Eye (tissue), 1 donor: ENCODE measurements at places on chromosomes 1 and 21.
A peak's percentile ranks its signal among the peaks of the same experiment; 100 is the strongest.

DNA sequence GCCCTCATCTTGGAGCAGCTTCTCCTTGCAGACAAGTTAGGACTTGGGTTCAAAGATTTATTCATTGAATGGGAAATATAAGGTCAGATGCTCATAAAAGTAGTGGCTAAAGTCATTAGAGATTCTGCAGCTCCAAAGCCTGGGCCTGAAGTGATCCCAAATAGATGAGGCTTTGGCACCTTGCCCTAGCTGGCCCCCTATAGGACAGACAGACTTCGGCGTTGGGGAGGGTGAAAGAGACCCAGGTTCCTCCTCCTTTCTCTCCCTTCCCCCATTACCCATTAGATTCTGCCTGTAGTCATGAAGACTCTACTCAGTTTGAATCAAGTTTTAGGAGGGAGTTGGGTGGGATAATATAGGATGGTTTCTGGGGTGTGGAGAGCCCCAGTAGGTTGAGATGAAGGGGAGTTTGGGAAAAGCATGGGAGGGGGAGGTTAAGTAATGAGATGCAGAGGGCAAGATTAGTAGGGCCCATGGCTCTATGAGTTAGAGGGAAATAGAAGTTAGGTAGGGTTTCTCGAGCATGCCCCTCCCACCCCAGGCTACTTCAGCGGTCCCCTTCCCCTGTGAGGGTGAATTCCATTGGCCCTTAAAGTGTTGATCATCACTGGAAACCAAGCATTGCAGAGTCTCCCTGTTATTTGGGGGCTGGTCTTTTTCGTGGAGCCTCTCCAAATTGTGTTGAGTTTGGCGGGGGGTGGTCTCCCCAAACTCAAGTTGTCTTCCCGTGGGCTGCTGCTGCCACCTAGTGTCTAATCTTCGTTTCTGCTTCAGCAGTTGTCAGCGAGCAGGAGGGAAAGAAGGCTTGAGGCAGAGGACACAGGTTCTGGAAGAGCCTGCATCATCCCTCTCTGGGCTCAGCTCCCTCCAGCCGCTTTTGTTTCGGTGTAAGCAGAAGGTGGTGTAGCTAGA, 2.1 kb upstream of the AHDC1 start:
- peak; percentile 93 for DNase-seq

- peak; percentile 30 for DNase-seq
Measured at GRCh38 chr1:76668046-76668445, 199.2 kb upstream of the ST6GALNAC5 start.

- peak; percentile 15 for DNase-seq
Measured at GRCh38 chr1:51627672-51628071, 10.8 kb downstream of the OSBPL9 start.

DNA sequence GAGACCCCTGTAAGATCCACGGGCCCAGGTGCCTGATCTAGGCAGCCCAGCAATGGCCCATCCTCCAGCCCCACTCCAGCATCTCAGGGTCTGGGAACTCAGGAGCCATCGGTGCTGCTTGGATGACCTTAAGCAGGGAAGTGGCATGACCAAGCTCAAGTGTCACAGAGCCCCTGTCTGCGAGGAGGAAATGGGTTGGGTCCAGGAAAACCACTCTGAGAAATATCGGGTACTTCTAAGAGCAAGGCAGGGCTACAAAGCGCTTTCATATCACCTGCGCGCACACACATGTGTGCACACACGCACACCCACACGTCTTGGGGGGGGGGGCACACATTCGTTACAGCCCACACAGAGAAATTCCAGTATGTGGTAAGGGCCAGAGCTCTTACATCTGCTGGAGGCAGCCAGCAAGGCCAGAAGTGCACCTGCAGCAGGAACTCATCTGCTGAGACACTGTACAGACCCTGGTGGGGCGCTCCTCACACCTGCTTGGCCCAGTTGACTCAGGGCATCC, 32.6 kb upstream of the SPOCD1 start:
- DNase-seq, result no peak

DNA sequence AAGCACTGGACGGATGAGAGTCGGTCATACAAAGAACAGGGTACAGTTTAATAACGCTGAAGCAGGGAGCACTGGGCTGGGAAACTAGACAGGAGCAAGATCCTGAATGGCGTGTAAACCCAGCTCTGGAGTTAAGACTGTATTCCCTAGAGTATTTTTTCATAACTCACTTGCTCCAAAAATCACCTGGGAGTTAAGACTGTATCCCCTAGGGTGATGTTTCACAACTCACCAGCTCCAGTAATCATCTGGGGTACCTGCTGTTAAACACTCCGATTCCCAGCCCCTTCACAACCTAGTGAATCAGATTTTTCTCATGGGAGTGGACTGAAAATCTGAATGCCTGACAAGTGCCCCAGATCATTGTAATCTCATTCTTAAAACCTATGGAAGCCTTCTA, 123.2 kb downstream of the MAB21L3 start:
- DNase-seq, result no peak

DNA sequence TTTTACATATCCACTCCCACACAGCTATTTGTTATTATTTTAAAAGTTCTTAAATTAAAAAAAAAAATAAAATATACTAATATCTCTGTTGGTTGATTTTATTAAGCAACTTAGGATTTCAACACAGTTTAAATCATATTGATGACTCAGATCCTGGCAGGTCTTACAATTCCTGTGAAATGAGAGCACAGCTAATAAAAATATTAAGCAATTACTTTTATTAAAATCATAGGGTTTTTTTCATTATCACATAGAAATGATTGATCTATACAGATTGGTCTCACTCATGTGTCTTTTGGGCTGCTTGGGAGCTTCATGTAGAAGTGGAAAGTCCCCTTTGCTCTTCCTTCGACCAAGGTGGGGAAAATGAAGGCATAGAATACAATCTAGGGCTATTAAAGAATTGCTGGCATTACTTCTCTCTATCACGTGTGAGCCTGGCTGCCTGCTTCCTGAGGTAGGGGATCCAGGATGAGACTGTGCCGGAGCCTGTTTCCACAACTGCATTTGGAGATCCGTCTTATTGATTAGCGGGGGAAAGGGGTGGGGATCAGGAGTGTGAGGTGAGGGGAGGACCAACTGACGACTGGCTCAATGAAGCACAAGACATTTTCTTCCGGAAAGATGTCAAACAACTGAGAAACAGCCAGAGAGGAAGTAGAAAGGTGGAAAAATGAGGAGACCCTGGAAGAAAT, 858.0 kb downstream of the USP25 start:
- DNase-seq, result peak; percentile 79

DNA sequence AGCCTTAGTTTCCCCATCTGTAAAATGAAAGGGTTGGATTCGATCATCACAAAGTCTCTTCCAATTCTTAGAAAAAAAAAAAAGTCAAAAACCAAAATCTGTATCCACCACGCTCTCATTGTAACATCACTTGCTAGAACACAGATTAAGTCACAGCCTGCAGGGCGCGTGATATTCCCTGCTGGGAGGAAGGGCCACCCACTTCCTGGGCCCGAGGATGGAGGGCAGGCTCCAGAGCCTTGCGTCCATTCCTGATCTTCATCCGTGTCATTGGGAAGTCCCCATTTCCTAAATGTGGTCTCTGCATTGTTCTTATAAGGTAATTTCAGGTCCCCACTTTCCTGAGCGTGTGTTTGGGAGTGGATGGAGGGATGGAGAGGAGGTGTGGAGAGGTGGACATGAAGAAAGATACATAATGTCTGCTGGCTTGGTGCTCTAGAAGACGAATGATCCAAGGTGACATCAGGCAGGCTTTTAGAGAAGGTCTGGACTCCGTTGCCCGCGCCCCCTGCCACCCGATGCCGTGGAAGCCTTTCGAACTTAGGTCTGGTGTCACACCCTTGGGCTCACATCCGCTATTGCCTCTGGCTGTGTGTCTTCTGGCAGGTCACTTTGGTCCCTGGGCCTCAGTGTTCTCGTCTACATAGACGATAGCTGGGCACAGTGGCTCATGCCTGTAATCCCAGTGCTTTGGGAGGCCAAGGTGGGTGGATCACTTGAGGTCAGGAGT, 56.1 kb downstream of the ATP5PO start:
- DNase-seq, result no peak

- no peak for DNase-seq
Measured at GRCh38 chr1:235745503-235746136, 96.0 kb upstream of the GNG4 start.

- no peak for DNase-seq
Measured at GRCh38 chr1:166869318-166870099, 6.6 kb downstream of the TADA1 start.

- peak; percentile 17 for DNase-seq
Measured at GRCh38 chr21:46393451-46393940, 65.2 kb upstream of the DIP2A start.

- peak; percentile 53 for DNase-seq
Measured at GRCh38 chr21:31945546-31945945, 72.7 kb downstream of the HUNK start.

- DNase-seq, result no peak
Measured at GRCh38 chr1:117045644-117046043, 14.5 kb upstream of the TTF2 start.

- no peak for DNase-seq
Measured at GRCh38 chr1:207248544-207249198, 72.8 kb upstream of the CD55 start.

- DNase-seq, result no peak
Measured at GRCh38 chr1:159913451-159914192, 11.7 kb downstream of the TAGLN2 start.

GRCh38 chr1:179155615-179156014, 73.7 kb downstream of the TOR3A start:
- DNase-seq, result no peak

- DNase-seq, result no peak
Measured at GRCh38 chr1:86695400-86695799, 9.0 kb upstream of the SH3GLB1 start.

DNA sequence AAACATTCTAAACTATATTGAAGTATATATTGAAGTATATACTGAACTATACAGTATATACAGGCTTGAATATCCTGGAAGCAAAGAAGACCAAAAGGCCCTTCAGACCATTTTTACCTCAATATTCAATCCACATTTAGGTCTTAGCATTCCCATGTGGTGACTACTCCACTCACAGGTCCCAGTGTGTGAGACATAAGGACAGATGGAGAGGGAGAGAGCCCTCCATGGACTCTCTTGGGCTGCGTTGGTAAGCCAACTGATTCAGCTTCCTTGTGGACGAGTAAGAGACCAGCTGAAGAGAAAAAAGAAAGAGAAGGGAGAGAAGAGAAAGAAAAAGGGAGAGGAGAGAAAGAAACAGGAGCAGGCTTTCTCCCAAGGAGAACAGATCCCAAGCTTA, 37.3 kb upstream of the ZRANB2 start:
- no peak for DNase-seq

DNA sequence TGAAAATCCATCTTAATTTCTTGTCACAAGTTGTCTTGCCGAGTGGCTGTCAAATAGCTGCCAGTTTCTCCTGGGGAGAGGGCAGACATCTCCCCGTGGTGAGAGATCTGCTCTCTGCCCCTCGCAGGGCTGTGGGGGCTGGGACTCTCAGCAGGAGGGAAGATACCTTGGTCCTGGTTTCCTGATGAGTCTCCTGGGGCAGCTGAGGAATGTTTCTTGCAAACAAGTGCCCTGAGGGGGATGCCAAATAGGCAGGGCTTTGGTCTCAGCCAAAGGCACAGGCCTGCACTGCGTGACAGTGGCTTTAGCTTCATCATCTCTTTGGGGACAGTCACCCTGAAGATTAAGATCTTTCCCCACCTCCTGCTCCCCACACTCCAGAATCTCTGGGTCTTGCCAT, 40.9 kb downstream of the SYT6 start:
- no peak for DNase-seq

DNA sequence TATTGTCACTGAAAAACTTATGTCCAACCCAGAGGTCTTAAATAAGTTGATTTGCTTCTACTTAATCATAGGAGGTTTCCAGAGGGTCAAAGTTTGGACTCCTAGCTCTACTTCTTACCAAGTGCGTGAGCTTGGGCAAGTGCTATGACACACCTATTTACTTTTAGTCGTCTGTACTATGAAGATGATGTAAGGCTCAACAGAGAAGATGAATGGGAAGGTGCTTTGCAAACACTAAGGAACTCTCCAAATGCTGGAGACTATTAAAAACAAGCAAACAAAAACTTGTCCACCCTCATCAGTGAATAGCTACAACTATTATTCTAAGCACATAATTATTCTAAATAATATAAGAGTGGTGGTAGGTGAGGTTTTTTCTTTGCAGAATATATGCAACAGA, 232.3 kb upstream of the USP24 start:
- DNase-seq, result no peak

GRCh38 chr1:207025146-207025880, 7.2 kb downstream of the C1orf116 start:
- no peak for DNase-seq

- DNase-seq, result no peak
Measured at GRCh38 chr1:157124855-157125254, 13.3 kb downstream of the ETV3 start.

- no peak for DNase-seq
Measured at GRCh38 chr1:231364192-231364591, 26.1 kb downstream of the SPRTN start.

DNA sequence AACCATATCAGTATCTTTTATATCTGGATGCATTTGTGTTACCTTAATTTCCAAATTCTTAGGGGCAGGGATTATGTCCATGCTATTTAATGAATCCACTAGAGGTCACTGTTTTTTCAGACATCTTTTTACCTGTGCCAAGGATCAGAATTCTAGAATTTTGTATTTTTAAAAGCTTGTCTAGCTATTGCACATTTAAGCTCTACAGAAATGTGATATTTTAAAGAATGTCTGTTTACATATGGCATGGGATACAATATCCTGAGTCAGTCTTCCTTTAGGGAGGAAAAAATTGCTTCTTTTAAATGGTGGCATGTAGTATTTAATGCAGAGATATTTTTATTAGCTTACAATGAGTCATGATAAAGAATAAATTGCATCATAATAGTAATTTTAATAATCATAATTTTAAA, 11.3 kb downstream of the RPAP2 start:
- peak; percentile 43 for DNase-seq

DNA sequence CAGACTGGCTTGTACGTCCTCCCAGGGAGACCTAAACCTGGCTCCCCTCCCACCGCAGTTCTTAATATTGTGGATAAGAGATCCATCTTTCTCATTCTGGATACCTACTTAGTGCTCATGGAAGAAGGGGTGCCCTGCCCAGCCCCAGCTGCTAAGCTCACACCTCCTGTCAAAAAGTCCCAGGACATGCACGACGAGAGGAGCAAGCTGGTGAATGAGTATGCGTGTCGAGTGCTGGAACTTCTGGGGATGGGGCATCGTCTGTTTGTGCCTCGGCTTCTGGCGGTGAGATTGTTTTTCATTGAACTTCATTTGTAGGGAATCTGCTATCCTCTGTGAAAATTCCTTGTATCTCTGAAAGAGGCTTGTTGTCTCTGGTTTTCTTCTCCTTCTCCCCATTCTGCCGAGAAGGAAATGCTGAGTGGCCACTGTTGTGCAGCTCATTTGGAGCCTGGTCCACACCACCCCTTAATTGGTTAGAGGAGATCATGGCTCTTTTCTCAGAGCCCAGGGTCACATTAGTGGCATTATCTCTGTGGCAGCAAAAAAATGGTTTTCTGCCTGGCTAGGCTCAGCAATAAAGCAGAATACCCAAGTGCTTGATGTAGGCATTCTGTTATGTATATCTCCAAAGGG, 199.4 kb upstream of the CACYBP start:
- no peak for DNase-seq
